Mesothelial cell of epicardium (in vitro differentiated cells): ENCODE measurements at places on chromosomes 2 and 18.

- DNase-seq: no peak
Measured at GRCh38 chr2:100213595-100213994, 71.2 kb upstream of the AFF3 start.

GRCh38 chr2:129957891-129958290, 21.6 kb upstream of the RAB6C start:
- no peak for DNase-seq

- DNase-seq: no peak
Measured at GRCh38 chr2:208253600-208254117, 1.2 kb downstream of the IDH1 start.

DNA sequence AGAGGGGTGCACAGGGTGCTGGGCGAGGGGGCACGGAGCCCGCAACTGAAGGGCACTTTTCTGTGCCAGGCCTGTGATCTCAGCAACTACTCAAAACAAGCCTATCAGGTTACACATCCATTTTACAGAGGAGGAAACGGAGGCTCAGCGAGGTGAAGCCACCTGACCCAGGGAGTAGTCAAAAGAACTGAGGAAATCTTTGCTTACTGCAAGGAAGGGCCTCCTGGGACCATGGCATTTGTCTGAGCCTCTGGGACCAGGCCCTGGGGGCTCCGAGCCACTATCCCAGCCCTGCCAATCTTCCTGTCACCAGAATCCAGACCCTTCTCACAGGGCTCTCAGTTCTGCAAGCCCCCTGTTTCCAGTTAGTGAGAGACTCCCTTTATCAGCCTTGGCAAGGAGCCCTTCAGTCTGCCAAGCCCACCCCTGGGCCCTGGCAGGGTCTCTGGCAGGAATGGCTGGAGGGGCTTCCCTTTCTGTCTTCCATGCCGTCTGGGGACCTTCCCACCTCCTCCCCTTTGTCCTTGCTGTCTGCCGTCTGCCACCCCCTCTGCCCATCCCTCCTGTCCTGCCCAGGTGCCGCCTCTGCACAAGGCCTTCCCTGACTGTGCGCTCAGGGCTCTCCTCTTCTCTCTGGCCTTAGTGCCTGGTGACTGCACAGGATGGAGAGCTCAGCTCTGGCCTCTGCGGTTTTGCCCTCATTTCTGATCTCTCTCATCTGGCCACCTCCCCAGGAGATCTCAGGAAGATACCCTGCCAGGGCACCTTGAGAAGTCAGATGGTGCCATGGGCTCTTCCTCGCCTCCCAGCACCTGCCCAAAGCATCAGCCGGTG, 194.7 kb upstream of the GLI2 start:
- no peak for DNase-seq

DNA sequence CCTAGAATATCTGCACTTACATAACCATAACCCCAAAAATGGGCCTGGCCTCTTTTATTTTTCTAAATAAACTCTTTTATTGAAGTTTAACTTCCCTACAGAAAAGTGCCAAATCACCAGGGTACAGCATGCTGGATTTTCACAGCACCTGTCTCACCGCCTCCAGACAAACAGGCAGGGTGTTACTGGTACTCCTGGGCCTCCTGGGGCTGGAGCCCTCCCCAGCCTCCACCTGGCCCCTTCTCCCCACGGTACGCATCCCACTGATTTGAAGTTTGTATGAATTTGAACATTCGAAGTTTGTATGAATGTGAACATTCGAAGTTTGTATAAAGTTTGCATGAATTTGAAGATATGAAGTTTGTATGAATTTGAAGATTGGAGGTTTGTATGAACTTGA, 232.1 kb downstream of the NDUFA10 start:
- no peak for DNase-seq

GRCh38 chr2:134601264-134601663, 117.5 kb downstream of the TMEM163 start:
- DNase-seq: no peak
